ENCODE measurements at places on chromosomes 5 and 9.
A peak's percentile ranks its signal among the peaks of the same experiment; 100 is the strongest.

GRCh38 chr9:4164356-4164755, 135.5 kb downstream of the GLIS3 start:
- peak; percentile 1 for DNase-seq

GRCh38 chr9:4618700-4619099, 43.4 kb upstream of the PLPP6 start:
- no peak for DNase-seq

DNA sequence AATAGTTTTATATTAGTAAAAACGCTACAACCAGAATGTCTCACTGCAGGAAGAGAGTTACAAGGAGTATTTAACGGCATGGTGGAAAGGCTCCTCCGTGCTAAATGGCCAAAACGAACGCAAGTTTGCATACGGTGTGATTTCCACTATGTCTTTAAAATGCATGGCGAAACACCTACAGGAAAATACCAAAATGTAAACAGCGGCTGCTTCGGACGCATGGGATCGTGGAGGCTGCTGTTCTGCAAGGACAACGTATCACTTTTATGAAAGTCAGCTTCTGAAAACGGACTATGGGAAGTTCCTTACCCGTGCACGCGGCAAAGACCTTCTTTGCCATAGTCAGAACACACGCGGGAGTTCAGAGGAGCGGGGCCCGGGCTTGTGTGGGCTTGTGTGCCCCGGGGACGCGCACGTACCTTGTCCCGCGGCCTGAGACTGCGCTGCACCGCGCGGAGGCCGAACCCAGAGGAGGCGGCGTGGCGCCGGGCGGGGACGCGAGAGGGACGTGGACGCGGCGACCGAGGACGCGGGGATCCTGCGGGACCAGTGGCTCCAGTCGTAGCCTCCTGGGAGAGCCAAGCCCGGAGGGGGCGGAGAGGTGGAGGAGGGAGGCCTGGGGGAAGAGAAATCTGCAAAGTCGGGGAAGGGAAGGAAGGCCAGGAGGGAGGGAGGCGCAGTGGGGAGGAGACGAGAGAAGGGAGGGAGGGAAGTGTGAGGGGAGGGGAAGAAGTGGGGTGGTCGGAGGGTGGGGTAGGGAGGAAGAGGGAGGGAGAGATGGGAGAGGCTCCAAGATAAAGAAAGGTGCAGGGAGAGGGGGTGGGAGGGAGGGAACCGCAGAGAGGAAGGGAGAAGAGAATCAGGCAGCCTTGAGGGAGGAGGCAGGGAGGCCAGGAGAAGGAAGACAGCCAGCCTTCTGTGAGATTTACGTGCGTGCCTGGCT, at the start of gene CMBL:
Gene CMBL (minus strand): TSS at position 697 of the 943 bp plus-strand sequence. CDS start 17,140 bp downstream, outside the sequence.
- DNase-seq: peak; percentile 69

DNA sequence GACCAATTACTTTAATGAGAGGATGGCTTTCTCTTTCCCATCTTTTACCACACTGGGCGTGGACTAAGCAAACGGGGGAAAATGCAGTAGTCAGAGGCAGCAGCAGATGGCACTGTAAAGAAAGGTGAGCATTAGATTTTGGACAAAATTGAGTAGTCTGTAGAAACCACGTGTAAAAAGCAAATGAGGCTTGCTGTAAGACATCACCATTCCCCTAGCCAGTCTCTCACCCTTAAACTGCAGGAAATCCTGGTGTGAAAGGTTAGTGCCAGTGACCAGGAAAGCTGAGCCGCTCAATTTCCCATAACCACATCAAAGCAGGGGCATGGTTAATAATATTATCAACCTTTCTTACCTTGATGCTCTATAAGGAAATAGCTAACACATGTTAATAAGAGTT, 31.8 kb downstream of the SPATA31C2 start:
- no peak for DNase-seq

- DNase-seq: peak; percentile 23
Measured at GRCh38 chr5:149959406-149960236, 937 bp upstream of the SLC26A2 start.

- DNase-seq: peak; percentile 63
Measured at GRCh38 chr5:111385970-111386831, 126.1 kb downstream of the STARD4 start.

DNA sequence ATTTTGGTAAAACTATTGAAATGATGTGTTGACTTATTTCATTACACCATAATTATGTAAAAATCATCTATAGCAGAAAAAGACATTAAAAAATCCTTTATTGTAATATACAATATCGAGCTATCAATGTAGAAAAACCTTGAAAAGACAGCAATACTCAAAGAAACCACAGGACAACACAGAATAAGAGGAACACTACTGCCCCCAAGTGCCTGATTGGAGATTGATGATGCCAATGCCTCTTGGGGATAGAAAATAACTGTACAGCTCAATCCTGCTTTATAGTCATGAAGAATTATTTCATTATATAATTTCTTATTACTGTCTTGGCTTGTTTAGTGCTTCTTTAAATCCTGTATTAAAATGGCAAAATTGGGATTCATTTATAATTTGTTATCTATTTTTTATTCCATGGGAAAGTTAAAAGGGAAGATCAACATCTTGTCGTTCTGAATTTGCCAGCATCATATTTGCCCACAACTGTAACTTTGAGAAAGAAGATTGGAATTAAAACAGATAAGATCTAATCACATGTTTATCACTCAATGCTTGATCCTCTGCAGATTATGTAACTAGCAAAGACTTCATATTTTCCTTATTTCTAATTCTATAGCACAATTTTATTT, 337.5 kb downstream of the CDH9 start:
- peak; percentile 0 for DNase-seq

DNA sequence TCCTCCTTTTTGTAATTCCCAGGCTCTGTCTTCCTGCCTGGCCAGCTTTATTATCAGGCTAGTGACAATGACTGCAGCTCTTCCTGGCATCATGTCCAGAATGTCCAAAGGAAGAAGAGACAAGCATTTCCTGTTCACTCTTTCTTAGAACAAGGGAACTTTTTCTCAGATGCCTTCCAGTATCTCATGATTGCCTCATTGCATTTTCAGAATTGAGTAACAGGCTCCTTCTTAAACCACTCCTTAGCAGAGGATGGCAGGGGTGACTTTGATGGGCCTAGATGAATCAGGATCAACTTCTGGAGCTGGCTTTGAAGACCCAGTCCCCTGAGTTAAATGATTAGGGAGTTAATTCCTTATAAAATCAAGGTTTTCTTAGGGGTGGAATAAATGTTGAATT, 92.9 kb upstream of the RASGRF2 start:
- no peak for DNase-seq

GRCh38 chr5:157665467-157666070, 5.8 kb upstream of the C5orf52 start:
- no peak for DNase-seq

DNA sequence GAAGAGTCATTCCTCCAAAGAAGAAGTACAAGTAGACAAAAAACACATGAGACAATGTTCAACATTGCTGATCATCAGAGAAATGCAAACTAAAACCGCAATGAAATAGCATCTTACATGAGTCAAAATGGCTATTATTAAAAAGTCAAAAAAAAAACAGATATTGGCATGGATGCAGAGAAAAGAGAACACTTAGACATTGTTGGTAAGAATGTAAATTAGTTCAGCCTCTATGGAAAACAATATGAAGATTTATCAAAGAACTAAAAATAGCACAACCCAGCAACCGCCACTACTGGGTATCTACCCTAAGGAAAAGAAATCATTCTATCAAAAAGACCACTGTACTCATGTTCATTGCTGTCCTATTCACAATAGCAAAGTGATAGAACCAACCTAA, 157.5 kb downstream of the CHSY3 start:
- no peak for DNase-seq

DNA sequence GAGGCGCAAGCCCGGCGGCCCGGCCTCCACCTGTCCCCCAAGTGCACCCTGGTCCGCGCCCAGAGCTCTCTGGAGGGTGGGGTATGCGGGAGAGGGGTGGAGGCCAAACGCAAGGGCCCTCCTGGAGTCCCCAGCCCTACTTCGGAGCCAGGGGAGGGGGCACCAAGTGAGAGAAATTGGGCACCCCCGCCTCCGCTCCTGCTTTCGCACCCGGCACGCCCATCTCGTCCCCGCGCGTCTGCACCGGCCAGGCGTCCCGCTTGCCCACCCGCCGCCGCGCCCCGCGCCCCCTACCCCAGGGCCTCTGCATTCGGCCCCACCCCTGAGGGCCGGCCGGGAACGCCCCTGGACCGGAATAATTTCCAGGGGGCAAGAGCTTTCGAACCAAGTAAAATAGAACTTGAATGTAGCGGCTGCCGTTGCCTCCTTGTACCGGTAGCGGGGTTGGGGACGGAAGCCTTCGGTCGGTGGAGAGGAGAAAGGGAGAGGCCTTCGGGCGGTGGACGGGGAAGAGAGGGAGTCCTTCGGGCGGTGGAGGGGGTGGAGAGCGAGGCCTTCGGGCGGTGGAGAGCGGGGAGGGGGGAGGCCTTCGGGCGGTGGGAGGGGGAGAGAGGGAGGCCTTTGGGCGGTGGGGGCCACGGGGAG, 694 bp upstream of the PHPT1 start:
- peak; percentile 52 for DNase-seq

- no peak for DNase-seq
Measured at GRCh38 chr9:94632737-94633136, 6.6 kb downstream of the FBP1 start.

DNA sequence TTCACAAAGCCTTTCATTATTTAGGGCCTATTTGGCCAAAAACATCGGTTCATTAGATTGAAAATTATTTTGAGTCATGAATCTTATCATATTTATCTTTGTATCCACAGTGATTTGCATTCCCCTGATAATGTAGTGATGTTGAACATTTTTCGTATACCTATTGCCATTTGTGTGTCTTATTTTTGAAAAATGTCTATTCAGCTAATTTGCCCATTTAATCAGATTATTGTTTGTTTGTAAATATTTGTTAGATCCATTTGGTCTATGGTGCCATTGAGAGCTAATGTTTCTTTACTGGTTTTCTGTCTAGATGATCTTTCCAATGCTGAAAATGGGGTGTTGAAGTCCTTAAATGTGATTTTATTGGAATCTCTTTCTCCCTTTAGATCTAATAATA, 439.2 kb upstream of the TYRP1 start:
- no peak for DNase-seq

DNA sequence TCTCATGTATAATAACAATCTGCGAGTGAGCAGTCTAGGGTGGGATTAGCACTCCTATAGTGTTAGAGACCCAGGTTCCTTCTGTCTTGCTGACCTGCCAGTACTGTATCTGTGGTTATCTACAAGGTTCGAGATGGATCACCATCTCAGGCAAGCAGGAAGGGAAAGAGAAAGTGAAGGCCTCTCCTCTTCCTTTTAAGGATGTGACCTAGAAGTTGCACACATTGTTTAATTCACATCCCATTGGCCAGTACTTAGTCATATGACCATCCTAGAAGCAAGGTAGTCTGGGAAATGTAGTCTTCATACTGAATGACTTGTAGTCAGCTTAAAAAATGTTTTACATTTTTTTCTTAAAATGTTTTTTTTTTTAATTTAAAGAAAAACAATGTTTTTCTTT, 168.6 kb downstream of the CARTPT start:
- no peak for DNase-seq

- DNase-seq: no peak
Measured at GRCh38 chr5:180915924-180916323, 17.0 kb downstream of the BTNL8 start.

DNA sequence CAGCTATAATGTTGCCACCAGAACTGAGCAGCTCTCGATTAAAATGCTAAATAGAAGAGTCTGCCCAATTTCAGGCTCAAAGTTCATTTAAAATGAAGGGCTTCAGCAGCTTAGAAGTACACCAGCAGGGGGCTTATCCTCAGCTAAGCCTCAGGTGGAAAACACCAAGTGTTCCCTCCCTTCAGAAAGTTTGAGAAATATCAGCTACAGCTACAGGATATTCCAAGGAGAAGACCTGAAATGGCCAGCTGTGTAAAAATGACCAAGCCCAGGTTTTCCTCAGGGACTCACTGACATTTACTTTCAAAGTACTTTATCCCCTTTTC, 395.4 kb downstream of the DTWD2 start:
- DNase-seq: no peak

GRCh38 chr5:14840624-14841023, 31.0 kb downstream of the ANKH start:
- no peak for DNase-seq

DNA sequence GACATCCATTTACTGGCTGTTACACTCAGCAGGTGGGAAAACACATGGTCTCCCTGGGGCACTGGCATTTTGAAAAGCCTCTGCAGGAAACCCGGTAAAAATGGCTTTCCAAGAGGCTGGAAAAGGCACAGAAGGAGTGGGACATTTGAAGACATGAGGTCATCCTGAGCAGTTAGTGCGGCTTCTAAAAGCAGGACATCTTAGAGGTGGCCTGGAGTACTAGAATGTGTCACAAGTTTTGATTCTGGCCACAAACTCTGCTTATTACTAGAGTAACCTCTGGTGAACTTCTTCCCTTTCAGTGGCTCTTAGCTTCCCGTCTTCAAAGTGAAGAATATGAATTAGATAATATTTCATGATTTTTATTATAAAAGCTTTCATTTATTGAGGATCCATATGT, 423.0 kb upstream of the BRINP1 start:
- no peak for DNase-seq

GRCh38 chr9:72554221-72554641, 32.8 kb downstream of the TMC1 start:
- no peak for DNase-seq

DNA sequence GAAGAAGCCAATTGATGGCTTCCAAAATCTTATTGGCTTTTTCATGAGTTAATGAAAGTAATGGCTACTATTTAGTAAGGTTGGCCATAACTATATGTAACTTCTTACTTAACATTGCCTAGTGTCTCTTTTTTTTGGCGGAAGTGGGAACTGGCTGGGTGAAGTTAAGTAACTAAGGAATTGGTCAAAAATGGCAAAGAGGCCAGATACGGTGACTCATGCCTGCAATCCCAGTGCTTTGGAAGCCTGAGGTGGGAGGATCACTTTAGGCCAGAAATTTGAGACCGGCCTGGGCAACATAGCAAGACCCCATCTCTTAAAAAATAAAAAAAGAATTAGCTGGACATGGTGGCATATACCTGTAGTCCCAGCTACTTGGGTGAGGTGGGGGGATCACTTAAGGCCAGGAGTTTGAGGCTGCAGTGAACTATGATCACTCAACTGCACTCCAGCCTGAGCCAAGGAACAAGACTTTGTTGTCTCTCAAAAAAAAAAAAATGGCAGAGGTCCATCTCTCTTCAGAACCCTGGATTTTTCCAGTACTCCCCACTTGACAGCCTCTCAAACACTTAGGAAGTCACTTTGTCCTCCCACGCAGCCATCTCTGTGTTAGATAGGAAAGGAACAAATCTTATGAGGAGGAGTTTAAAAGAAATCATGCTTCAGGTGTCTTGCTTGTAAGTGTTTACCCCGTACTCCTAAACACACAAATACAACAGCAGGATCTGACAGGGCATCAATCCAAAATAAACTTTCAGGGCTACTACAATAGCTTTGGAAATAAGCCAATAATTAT, 75.7 kb downstream of the TEK start:
- DNase-seq: no peak

Data from NCI-H2227 treated with DMSO at 0.1 percent for 48 hours (cell line).